ENCODE measurements at places on chromosomes 12 and 14.

DNA sequence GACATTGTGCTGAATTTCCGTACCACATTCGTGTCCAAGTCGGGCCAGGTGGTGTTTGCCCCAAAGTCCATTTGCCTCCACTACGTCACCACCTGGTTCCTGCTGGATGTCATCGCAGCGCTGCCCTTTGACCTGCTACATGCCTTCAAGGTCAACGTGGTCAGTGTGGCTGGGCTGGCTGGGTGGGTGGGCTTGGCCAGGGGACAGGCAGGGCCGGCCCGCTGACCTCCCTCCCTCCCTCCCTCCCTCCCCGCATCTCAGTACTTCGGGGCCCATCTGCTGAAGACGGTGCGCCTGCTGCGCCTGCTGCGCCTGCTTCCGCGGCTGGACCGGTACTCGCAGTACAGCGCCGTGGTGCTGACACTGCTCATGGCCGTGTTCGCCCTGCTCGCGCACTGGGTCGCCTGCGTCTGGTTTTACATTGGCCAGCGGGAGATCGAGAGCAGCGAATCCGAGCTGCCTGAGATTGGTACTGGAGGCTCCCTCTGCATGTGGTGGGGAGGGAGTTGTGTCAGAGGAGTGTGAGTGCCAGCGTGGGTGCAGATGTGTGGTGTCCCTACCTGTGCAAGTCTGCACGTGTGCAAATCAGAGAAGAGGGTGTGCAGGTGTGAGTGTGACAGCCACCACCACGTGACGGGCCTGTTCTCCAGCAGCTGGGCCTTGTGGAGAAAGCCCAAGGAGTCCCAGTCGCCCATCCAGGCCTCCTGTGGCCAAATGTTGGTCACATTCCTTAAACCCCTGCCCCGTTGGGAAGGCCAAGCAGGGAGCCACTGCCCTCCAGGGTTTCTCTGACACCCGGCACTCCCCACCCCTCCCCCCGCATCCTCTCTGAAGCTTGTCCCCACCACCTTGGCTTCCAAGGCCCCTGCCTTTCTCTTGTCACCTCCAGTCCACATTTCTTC lies 5.3 kb downstream of the KCNH3 start:
- no peak for DNase-seq

GRCh38 chr14:60723907-60724618 lies at the start of gene SIX4:
TSS of gene SIX4 (minus strand) at chr14:60724351. CDS start at chr14:60724074, 277 bp downstream.
- DNase-seq, result peak; percentile 93

GRCh38 chr12:92899386-92900001 lies 29.6 kb downstream of the EEA1 start:
- DNase-seq, result no peak

DNA sequence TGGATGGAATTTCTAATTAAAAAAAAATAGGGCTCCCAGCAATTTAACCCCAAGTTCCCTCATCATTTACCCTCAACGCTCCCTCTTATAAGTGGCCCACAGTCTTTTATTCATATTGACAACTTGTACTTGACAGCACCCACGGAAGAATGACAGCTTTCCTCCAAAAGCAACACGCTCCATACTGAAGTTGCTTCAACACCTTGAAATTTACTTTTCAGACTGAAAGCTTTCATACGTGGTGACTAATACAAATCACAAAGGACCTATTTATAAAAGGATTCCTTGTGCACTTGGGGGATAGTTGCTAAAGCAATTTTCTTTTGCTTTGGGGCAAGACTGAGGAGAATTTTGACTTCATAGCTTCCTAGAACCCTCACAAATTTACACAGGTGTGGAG lies 1629.4 kb upstream of the SEL1L start:
- no peak for DNase-seq

- DNase-seq, result peak; percentile 40
Observed at GRCh38 chr12:64610079-64610659, at the start of gene RASSF3. TSS of gene RASSF3 (plus strand) at chr12:64610495. CDS start at chr12:64610633, 138 bp downstream.

DNA sequence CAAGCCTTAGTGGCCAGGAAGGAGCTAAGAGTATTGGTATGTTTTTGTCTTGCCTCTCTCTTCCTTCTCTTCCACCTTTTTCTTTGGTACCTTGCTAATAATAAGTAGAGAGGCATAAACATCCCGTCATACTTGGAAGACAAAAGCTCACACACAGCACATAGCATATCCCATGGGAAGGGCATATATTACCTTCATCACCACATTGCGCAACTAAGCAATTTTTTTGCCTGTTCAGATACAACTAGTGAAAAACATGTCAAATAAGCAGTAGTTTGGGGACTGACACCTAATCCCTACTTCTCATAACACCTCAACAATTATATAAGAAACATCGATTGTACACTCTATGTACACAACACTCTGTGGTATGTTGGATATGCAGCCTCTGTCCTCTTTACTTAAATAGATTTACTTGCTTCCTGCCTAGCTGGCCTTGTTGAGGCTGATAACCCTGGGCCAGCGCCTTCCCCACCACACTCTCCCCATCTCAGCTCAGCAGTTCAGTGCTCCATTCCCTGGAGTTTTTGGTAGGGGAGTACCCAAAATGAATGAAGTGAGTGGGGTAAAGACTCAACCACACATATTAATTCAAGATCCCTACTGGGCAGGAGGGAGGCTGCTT lies 35.4 kb downstream of the MBIP start:
- no peak for DNase-seq

- peak; percentile 5 for DNase-seq
Observed at GRCh38 chr12:53750812-53751335, 905 bp downstream of the CISTR start.

All from NCI-H1105 (cell line).